Immature natural killer cell (primary cell): ENCODE measurements at places on chromosomes 2 and 18.

GRCh38 chr2:237968048-237968862 lies 1.4 kb downstream of the UBE2F start:
- peak; percentile 63 for DNase-seq

- no peak for DNase-seq
Measured at GRCh38 chr18:58714821-58715220, 43.6 kb downstream of the MALT1 start.

- no peak for DNase-seq
Measured at GRCh38 chr2:76314271-76315020, 603.7 kb upstream of the GCFC2 start.

GRCh38 chr2:69034122-69034521 lies 21.1 kb downstream of the ANTXR1 start:
- no peak for DNase-seq

DNA sequence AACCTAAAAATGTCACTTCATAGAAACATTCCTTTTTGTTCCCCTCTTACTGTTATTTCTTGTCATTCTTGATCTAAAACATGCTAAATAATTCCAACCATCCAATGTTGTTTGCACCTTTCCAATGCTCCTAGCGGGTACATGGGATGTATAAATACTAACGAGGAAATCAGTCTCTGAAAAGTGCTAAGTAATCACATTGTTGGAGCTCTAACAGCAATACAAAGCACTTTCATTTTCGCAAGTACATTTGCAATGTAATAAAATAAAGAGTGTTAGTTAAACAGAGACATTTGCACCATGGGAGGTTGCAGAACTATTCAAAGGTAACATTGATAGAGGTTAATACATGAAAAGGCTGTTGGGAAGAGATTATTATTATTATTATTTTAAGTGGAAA lies 286.2 kb upstream of the ACVR2A start:
- no peak for DNase-seq

DNA sequence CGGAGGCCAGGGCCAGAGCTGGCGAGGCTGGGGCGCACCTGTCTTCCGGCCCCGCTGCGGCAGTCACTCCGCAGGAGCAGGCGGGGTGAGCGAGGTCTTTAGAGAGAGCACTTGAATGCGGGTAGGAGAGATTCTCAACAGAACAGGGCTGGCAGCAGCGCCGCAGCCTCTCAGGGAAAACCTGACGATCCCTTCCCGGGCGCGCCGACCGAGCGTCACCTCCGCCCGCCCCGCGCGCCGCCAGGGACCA lies 526 bp downstream of the PRKRA start:
- DNase-seq: no peak

- DNase-seq: peak; percentile 46
Measured at GRCh38 chr2:64727013-64727767, 73.5 kb upstream of the SERTAD2 start.

- no peak for DNase-seq
Measured at GRCh38 chr2:26054598-26055348, 20.9 kb downstream of the RAB10 start.

DNA sequence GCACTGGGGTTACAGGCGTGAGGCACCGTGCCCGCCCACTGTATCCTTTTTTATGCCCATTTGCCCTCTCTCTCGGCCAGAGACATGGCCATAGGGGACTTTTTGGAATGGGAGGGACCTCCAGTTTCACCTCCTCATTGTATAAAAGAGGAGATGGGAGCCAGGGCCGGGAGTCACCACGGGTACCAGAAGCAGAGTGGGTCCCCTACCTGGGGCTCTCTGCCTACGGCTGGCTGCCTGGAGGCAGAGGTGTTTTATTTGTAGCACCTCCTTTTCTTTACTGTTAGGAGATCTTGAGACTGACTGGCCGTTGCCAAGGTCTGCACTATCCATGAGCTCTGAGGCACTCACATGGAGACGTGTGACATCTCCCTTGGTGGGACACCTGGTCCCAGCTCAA lies 162.8 kb downstream of the LDLRAD4 start:
- no peak for DNase-seq

GRCh38 chr2:44169155-44169898 lies 652 bp downstream of the PPM1B start:
- peak; percentile 59 for DNase-seq

GRCh38 chr2:99707592-99707991 lies 217.8 kb upstream of the REV1 start:
- no peak for DNase-seq

GRCh38 chr2:46848447-46848846 lies 67.2 kb downstream of the MCFD2 start:
- no peak for DNase-seq

GRCh38 chr2:192546565-192546964 lies 351.8 kb upstream of the TMEFF2 start:
- DNase-seq: no peak
